ENCODE measurements at places on chromosomes 12 and 14.

GRCh38 chr12:58314610-58315009, 373.2 kb downstream of the ATP23 start:
- peak; percentile 29 for DNase-seq

GRCh38 chr12:124538194-124539082, 29.0 kb downstream of the NCOR2 start:
- no peak for DNase-seq

- no peak for DNase-seq
These were observed 127.6 kb upstream of the NCOR2 start for GRCh38 chr12:124694846-124695497.

DNA sequence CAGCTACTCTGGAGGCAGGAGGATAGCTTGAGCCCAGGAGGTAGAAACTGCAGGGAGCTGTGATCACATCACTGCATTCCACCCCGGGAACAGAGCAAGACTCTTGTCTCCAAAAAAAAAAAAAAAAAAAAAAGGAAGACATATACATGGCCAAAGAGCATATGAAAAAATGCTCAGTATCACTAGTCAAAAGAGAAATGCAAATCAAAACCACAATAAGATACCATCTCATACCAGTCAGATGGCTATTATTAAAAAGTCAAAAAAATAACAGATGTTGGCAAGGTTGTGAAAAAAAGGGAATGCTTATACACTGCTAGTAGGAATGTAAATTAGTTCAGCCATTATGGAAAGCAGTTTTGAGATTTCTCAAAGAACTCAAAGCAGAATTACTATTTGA, 174.8 kb upstream of the ATF7IP start:
- no peak for DNase-seq

DNA sequence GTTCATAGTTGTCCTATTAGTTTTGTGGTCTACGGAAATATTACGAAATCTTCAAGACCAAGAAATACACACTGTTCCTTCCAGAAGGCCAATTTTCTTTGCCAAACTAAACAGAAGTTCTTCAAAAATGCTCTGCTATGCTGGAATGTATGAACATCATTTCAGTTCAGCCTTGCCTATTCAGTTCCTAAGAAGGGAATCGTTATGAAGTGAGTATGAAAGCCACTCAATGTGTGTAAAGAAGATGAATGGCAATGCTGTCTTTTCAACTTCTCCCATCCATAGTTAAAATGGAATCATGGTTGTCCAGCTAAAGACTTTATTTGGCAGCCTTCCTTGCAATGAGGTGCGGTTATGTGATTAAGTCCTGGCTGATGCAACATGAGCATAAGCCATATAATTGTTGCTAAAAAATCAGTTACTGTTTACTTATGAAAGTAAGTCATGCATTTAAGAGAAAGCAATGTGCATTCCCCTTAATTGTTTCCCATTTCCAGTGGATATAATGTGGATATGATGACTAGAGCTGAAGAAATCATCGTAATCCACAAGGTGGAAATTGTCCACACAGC, 73.8 kb upstream of the PTPRR start:
- DNase-seq: peak; percentile 10
